Activated CD8-positive, alpha-beta memory T cell treated with anti-CD3 and anti-CD28 coated beads for 1 hour (primary cell): ENCODE measurements at places on chromosomes 5 and 9.

GRCh38 chr5:163586531-163586956, 81.1 kb downstream of the MAT2B start:
- no peak for DNase-seq

GRCh38 chr9:109557481-109557880, 59.4 kb upstream of the PTPN3 start:
- DNase-seq = no peak

GRCh38 chr5:173954671-173955521, 34.1 kb upstream of the C5orf47 start:
- DNase-seq = no peak

DNA sequence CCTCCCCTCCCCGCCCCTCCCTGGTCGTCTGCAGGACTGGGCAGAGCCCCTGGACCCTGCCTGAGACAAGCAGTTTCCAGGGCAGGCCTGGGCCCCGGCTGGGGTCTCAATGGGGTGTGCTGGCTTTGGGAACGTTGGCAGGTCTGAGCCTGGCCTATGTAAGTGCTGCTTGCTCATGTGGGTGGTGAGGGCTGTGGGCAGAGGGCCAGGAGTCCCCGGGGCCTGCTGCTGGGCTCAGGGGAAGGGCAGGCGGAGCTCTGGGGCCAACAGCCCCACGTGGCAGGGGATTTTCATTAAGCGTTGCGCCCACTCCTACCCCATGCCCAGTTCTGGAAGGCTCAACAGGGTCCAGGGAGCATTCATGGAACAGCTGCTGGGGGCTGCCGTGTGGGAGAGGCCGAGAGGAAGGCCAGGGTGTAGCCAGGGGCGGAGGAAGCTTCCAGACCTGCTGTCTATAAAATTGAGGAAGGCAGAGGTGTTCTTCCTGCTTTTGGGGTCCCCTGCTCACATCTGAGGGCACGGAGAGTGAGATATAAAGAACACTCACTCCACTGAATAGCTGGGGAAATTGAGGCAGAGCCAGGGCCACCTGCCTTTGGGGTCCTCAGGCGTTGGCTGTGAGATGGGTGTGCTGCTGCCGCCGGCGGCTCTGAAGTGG, 32.5 kb downstream of the RXRA start:
- no peak for DNase-seq

DNA sequence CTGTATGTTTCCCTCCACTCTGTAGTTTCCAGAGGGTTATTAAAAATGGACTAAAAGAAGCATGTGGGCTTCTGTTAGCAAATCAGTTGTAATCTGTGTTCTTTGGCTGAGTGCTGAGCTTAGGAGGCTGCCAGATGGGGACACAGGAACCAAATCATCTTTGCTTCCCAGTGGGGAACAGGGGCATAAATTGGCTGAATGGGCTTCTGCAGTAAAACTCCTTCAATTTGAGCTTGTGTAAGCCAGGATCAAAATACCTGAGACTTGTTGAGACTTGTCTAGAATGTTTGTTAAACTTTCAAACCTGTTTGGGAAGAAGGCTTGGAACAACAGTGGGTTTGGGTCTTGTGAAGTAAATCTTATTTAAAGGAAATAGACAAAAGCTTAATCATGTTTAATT, 32.2 kb upstream of the TNFAIP8 start:
- DNase-seq = no peak

DNA sequence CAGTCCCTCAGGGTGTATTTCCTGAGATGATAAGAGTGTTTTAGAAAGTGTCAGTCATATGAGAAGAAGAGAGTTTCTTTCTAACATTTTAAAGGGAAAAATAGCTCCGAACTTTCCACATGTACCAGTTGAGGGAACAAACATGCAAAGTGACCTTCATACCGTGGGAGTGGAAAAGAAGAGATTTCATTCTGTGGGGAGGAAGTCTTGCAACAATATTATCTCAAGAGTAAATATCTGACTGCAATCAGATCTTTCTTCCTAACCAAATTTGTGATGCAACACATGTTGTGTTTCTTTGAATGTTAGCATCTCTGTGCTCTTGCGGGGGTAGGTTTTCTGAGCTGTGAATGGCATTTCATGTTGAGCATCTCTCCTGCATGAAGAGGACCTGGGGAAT, 30.6 kb downstream of the ANKRD55 start:
- DNase-seq = no peak

DNA sequence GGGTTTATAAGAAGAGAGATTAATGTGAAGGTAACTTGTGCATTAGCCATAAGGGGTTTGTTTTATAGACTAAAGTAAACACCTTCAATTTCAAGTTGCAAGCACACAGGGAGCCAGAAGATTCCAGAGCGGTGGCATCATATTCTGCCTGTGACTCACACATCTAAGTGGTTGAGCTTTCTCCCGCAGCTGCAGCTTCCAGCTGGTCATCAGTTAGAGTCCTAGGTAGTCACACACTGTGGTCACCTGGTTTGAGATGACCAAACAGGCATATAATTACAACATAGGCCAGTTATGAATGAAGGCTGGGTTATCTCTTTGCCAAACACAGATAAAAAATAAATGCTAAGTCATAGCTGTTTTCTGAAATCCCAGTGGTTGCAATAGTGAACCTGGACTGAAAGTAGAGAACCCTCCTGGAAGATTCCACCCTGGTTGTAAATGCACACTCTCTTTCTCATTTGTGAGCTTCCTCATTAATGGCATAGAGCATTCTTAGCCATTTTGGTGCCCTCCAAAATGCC, 171.3 kb downstream of the GDNF start:
- no peak for DNase-seq

DNA sequence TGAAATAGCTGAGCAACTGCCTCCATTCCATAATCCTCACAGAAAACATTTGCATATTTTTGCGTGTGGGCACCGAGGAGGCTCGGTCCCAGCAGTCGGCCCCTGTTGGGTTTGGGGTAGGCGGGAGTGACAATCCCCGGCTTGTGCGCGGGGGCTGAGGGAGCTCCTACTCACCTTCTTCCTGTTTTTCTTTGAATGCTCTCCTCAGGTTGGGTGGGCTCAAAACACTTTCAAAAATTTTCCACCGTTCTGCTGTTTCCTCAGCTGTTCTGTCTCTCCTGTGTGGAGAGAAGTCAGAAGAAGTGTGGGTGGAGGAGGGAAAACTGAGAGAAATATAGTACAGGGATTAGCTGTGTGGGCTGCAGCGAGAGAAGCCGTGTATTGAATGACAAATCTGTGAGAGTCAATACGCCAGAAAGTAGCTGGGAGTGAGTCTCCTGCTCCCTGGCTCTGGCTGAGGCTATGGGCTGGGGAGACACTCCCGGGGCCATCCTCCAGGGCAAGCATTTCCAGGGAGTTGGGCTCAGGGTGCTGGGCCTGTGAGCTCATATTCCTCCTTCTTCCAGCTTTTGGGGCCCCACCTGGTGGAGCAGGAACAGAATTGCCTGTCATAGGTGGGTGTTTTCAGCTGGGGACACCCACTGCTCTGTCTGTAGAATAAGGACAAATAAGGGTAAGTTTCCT, 84.7 kb downstream of the CMYA5 start:
- DNase-seq = no peak

DNA sequence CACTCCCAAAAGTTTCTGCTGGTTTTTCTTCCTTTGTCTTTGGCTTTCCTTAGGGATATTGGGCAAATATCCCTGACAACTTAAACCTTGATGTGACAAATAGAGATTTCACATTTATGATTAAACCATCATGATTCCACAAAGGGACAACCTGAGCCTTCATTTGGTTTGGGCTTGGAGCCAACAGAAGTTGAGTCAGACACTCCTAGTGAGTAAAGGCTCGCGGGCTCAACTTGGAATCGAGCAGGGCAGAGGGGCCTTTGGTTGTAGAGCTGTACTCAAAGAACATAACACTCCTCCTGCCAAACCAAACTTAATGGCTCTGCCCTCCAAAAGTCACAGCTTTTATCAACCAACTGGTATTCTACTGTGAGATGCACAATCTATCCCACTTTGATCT, 290.2 kb upstream of the MAP3K1 start:
- DNase-seq = no peak

DNA sequence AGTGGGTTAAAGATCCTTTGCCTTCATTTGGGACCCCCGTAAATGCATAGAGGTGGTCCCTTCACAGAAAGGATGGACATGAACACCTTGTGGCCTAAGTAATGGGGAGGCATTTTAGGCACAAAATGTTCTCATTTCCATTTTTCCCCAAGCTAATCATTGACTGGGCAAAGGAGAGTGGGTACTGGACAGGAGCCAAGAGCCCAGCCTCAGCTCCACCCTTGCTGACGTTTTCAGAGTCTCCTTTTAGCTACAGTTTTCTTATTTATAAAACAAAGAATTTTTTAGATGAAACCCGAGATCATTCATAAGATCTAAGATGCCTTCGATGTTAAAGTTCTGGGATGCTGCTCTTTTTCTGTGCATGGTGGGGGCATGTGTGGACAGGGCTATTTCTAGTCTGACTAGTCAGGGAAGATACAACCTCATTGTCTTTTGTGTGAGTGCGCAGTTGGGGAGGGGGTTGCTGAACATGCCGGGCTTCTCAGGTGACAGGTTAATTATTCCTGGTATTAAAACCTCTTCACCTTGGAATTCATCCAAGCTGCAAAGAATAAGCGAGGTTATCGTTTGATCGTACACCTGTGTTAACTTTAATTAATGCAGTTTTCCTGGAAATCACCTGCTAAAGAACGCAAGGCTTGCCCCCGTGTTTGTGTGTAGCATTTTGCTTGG, 48.4 kb downstream of the ADAMTS16 start:
- no peak for DNase-seq

GRCh38 chr9:124743686-124744348, 27.3 kb downstream of the NR6A1 start:
- no peak for DNase-seq

- DNase-seq = no peak
These were observed 175.7 kb downstream of the SAXO1 start for GRCh38 chr9:18857334-18857733.

- DNase-seq = no peak
These were observed 7.2 kb upstream of the DNAJB5 start for GRCh38 chr9:34982361-34982760.

GRCh38 chr5:36374266-36374862, 72.7 kb upstream of the RANBP3L start:
- DNase-seq = no peak

GRCh38 chr9:29393064-29393463, 1819.8 kb upstream of the C9orf72 start:
- no peak for DNase-seq

DNA sequence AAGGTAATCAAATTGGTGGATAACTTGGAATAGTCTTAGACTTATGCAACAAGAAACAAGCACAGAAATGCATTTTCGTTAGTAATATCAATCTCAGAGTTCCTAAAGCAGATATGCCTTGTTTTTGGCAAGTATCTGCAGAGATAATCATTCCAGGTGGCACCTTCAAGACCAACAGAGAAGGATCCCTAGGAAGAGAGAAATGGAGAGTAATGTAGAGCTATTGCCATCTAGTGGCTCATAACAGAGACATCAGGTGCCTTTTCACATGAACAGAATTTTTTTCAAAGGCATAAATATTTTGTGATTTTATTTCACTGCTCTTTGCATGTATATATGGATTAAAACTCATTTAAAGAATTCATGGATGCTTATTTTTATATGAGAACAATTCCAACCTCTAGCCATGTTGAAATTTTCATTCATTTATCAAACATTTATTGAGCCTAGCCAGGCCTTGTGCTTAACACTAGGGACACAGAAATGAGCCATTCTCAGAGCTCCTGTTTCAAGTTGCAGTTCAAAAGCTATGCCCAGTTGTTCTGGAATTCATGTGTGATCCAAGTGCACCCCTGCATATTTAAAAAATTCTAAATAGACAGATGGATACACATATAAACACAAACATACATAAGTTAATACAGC, 117.5 kb upstream of the OR13F1 start:
- DNase-seq = no peak

DNA sequence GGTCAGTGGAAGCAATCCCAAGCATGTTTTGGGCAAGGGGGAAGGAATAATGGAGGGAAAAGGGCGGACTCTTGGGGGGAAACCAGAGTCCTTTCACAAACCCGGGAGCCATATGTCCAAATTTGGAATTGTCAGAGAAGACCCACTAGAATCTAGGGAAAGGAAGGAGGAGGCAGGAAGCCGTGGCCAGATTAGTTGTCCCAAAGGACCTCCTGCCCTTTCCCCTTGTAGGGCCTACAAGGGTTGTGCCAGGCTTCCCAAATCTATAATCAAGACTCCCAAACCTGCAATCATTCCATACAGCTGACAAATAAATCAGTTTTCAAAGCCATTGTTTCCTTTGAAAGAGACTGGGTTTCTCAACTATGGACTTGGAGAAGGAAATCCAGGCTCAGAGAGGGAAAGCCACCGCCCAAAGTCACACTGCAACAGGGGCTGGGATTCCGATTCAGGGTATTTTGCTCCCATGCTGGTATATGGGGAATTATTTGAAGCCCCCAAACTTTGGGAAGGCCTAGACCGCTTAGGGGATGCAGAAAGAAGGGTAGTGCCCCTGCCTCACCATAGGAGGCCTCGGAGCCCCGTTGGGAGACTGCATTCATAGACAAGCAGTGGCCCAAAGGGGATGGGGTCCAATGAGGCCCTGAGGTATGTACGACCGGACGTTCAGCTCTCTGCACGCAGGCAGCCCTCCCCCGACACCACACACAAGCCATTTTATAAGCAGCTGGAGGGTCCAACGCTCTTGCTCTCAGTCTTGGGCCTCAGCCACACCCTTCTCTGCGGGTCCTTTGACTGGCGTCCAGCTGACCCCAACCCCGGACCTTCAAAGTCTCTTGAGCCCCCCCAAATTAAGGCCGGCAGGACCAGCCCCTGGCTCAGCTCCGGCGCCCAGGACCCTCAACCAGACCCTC, 815 bp downstream of the ANXA6 start:
- no peak for DNase-seq

DNA sequence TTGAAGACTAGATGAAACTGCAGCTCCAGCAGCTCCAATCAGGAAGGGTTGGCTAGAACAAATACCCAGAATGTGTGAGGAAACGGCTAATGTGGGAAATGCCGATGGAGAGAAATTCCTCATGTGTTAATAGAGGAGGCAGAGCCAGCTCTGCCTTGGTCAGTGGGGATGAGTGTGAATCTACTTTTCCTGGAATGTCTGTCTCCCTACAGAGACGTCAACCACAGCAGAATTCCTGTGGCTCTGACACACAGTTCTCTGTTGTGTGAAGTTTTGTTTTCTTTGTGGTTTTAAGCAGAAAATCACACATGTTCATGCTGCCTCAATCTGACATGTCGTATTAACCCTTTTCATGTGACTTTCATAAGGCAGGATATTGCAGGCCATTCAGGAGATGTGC, 476.6 kb upstream of the WWC1 start:
- DNase-seq = no peak

DNA sequence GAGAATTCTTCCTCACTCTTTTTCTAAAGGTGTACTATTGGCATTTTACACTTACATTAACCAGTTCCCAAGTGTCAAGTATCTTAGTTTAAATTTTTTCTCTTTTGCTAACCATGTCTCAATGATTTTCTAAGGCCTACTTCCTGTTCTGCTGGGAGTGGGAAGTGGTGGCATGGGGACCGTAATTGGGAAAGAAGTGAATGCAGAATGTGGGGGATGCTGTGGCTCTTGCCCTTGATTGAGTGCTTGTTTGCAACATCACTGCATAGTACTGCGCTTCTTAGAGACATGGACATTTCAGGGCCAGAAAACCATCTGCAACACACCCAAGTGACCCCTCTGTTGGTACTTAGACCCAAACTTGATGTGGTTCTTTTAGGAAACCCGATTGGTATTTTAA, 32.8 kb downstream of the MRRF start:
- DNase-seq = no peak

- no peak for DNase-seq
These were observed 335.7 kb downstream of the PRELID2 start for GRCh38 chr5:145499483-145499882.

- DNase-seq = no peak
These were observed 22.5 kb upstream of the POMT1 start for GRCh38 chr9:131480258-131480657.

GRCh38 chr5:5317976-5318375, 104.5 kb upstream of the ICE1 start:
- DNase-seq = no peak
